Kidney epithelial cell (primary cell): ENCODE measurements at places on chromosomes 3 and 15. TPM values are rescaled to one million over a fixed set of nuclear protein-coding genes. Genes with fewer than 3 reads are reported as not detected.

Gene TOMM70
- total RNA-seq, result 32.9 and 39.1 TPM in 2 replicates

GRCh38 chr15:69075440-69075839, 60.9 kb downstream of the NOX5 start:
- no peak for DNase-seq

- peak; percentile 28 for DNase-seq
Measured at GRCh38 chr3:54427941-54428871, 305.9 kb downstream of the CACNA2D3 start.

GRCh38 chr3:61114316-61114953, 136.8 kb downstream of the FHIT start:
- no peak for DNase-seq

- DNase-seq, result no peak
Measured at GRCh38 chr3:184183679-184184078, 2.3 kb upstream of the ABCF3 start.

GRCh38 chr3:88584451-88584850, 434.7 kb downstream of the C3orf38 start:
- DNase-seq, result no peak

GRCh38 chr15:74352393-74352910, 15.0 kb downstream of the CYP11A1 start:
- DNase-seq, result no peak

Gene ZBTB47
- total RNA-seq, result 8.8 and 11.1 TPM in 2 replicates

GRCh38 chr3:19960696-19961095, 13.8 kb downstream of the RAB5A start:
- no peak for DNase-seq

Gene SOX14
- total RNA-seq, result not detected in 2 replicates

Gene RLBP1
- total RNA-seq, result not detected in 2 replicates

DNA sequence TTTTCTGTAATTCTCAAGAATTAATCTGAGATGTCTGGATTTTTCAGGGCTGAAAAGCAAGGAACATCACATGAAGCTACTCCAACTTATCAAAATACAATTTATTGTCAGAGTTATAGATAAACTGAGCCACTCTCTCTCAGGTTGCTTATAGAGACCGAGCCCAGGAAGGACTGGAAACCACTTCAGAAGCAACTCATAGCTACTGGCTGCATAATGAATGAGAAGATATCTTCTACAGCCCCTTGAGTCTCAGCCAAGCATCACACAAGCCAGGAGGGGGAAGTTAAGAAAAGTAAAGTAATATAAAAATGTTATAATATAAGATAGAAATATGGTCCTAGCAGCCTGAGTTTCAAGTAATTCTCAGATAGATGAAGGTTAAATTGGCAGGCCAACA, 186.0 kb downstream of the TNIK start:
- no peak for DNase-seq

GRCh38 chr15:68572921-68573320, 5.9 kb upstream of the CORO2B start:
- DNase-seq, result no peak
